T-helper 2 cell (primary cell): ENCODE measurements at places on chromosomes 1 and 21.

- DNase-seq, result no peak
Observed at GRCh38 chr1:46492269-46492853, 2.7 kb downstream of the DMBX1 start.

- DNase-seq, result no peak
Observed at GRCh38 chr1:44029260-44029910, 1.9 kb downstream of the SLC6A9 start.

DNA sequence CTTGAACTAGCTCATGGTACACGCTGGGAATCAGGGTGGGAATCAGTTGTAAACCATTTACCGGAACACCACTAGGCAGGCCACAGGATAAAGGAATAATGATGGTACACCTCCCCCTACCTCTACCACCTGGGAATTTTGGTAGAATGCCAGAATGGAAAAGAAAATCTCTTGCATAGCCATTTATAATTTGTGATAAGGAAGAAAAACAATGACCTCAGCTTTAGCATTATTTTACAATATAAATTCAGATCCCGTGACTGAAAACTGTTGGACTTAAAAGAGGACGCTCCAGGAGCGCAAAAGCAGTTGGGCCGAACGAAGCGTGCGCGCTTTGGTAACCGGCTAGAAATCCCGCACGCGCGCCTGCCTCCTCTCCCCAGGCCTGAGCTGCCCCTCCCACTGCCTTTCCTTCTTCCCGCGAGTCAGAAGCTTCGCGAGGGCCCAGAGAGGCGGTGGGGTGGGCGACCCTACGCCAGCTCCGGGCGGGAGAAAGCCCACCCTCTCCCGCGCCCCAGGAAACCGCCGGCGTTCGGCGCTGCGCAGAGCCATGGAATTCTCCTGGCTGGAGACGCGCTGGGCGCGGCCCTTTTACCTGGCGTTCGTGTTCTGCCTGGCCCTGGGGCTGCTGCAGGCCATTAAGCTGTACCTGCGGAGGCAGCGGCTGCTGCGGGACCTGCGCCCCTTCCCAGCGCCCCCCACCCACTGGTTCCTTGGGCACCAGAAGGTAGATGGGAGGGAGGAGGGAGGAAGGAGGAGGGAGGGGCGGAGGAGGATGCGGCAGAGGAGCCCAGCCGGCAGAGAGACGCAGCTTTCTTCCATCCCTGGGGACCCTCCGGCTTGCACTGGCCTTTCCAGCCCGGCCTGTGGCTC lies at the start of gene CYP4X1:
Gene CYP4X1, plus strand, starts transcription at position 402 of the 873 bp plus-strand sequence. Its CDS starts 149 bp downstream, at position 551.
- DNase-seq, result no peak

- DNase-seq, result no peak
Observed at GRCh38 chr1:188463919-188464318, 1635.2 kb downstream of the PLA2G4A start.

- DNase-seq, result no peak
Observed at GRCh38 chr1:172530000-172530399, 3.0 kb upstream of the SUCO start.

- DNase-seq, result no peak
Observed at GRCh38 chr1:195590649-195591048, 1017.6 kb downstream of the KCNT2 start.

- DNase-seq, result no peak
Observed at GRCh38 chr1:220552672-220553260, 24.8 kb downstream of the MARK1 start.

- DNase-seq, result no peak
Observed at GRCh38 chr21:27201197-27201596, 234.3 kb upstream of the ADAMTS5 start.

DNA sequence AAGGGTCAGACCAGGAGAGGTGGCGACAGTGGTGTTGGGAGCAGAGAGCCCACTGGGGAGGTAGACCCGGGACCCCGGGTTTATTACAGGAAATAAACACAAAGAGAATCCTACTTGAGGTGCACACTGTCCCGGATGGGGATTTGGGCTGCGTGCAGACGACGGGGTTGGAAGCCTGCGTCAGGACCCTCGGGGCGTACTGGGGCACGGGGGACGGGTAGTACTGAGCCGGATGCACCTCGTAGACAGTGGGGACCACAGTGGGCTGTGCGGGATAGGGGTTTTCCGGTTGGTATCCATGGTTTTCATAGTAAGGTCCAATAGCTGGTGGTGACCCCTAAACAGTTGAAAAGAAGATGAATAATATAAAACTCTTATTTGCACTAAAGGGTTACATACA lies 13.7 kb downstream of the TMPRSS2 start:
- no peak for DNase-seq

- DNase-seq, result no peak
Observed at GRCh38 chr1:182304627-182305026, 87.0 kb downstream of the GLUL start.

GRCh38 chr1:228555074-228555994 lies 68.2 kb downstream of the RNF187 start:
- DNase-seq, result no peak

DNA sequence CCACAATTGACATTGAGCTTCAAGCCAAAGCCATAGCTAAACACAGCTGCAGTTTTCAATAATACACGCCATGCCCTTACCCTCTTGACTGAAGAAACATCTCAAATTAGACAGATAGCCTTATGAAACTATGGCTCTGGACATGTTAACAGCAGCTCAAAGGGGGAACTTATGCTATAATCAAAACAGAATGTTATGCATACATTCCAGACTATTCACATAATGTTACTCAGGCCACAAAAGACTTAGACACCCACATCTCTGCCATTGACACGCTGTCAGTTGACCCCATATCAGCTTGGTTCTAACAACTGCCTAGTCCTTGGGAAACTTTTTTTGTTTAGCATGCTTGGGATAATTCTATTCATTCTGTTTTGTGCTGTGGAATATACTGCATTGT lies 2.3 kb upstream of the NENF start:
- no peak for DNase-seq

DNA sequence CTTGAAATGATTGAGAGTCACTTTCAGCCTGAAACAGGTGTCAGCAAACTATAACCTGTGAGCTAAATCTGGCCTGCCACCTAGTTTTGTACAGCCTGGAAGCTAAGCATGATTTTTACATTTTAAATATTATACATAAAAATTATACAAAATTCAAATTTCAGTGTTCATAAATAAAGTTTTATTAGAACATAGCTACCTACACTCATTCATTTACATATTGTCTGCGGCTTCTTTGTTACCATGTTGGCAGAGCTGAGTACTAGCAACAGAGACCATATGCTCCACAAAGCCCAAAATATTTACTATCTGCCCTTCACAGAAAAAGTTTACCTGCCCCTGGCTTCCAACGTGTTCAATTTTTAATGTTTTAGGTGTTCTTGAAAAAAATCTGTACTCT lies 8.0 kb upstream of the C1orf162 start:
- no peak for DNase-seq

GRCh38 chr1:32765570-32766327 lies 51.4 kb downstream of the YARS1 start:
- no peak for DNase-seq

DNA sequence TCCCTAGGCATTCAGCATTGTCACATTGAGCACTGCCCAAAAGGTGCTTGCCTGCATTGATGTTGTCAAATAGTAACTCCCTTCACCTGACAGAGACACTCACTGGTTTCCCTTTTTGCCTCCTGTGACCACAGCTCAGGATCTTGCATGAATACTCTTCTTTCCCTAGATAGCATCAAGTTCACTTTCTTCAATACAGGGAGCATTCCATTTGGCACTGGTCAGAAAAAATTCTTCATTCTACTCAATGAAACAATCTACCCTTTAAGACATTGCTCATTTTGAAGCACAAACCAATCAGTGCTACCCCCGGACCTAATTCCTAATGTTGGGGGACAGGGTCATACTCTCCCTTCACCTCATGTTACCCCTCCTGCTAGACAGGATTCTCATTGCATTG lies 319.0 kb upstream of the SNX7 start:
- DNase-seq, result no peak

GRCh38 chr1:151710187-151710840 lies 6.3 kb downstream of the CELF3 start:
- peak; percentile 21 for DNase-seq

GRCh38 chr1:59971464-59971911 lies 44.9 kb upstream of the CYP2J2 start:
- DNase-seq, result no peak

GRCh38 chr1:222706815-222707214 lies 5.5 kb downstream of the AIDA start:
- no peak for DNase-seq

DNA sequence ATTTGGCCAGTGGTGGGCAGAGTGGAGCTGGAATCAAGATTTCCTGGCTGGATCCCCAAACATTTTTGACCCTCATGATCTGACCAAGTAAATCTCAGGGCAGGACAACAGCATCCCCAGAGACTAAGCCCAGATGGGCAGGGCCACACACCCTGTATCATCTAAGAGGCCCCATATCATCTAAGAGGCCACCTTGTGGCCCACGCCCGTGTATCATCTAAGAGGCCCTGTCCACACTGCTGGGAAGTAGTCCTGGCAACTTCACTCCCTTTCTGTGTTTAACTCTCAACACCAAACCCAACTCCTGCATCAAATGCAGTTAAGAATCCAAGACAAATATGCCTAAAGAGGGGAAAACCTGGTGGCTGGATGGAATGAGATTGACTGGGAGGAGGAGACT lies 81.6 kb upstream of the SSX2IP start:
- DNase-seq, result no peak

- no peak for DNase-seq
Observed at GRCh38 chr1:115340879-115341278, 2.8 kb upstream of the NGF start.

DNA sequence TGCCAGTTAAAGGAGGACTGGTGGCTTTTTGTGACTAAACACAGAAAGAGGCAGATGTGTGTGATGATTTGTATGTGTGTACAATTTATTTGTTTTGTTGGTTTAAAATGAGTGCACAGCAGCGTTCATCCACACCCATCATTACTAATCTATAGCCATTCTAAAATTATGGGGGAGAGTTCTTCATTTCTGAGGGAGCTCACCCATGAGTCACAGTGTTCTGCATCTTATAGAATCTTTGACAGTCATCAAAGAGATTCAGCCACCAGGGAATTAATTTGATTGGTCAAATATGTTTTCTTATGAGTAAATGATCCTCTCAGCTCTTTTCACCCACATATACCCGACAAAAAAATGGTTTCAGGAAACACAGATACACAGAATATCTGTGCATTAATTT lies 147.9 kb downstream of the GREM2 start:
- no peak for DNase-seq

DNA sequence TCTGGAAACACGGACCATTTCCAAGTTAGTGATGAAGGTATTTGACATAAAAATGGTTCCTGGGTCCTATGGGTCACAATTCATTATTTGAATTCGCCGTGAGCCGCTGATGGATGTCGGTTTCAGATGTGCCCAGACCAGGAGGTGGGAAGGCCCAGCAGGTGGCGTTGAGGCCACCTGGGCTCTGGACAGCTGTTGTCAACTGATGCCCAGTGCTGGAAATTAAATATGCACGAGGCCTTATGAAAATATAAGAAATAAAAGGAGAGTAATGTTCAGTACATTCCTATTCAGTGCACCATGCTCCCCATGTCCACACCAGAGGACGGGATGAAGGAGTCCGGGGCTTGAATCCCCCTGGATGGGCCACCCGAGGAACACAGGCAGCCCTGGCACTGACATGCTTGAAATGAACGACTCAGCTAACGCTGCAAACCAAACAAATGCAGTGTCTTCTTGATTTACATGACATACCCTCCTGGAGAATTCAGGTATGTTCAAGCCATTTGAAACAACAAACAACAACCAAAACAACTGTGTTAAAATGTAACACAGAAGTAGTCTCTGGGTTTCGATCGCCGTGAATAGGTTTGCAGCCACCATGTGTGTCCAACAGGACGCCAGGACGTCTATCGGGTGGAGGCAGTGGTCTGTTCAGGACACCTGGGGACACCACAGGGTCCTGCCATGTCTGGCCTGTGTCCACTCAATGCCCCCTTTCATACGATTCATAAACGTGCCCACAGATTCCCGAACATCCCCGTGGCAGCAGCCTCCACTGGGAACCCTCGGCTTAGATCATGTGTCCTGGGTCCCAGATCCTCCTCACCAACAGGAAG lies 6.1 kb downstream of the TFF3 start:
- no peak for DNase-seq

- DNase-seq, result peak; percentile 50
Observed at GRCh38 chr1:32773018-32773763, 44.0 kb downstream of the YARS1 start.

DNA sequence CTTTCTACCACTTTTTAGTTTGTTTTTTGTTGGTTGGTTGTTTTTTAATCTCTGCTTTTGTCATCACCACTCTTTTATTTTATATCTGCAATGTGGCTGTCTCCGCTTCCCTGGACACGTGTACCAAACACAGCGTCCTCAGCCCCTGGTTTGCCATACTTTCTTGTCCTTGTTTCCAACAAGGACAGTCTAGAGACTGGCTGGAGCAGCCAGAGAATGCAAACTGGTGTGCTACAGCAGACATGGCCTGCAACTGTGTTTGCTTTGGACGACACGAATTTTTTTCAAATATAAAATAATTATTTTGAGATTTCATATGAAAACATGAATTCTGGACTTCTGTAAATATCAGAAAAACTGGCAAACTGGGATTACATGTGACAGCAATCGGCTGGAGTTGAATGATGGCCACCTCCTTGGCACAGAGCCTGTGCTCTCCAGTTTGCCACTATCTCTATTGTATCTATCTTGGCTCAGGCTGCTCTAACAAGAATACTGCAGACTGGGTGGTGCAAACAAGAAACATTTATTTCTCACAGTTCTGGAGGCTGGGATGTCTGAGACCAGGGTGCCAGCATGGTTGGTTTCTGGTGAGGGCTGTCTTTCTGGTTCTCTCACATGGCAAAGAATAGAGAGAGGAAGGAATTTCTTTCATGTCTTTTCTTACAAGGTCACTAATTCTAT lies 34.6 kb upstream of the POU2F1 start:
- DNase-seq, result no peak

DNA sequence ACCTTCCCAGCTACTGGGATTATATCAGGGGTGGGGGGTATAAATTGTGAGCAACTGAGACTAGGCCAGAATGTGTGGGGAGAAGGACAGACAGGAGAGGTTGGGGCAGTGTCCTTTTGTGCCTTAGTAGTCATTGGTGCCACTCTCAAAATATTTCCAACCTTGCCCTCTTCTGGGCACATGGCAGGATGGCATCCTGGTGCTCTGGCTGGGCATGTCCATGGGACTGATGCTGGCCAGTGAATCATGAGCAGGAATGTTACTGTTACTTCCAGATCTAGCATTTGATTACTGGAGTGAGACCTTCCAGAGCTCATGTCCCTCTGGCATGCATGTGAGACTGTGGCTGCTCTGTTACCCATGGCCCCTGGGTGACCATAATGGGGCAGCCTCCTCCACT lies 151.2 kb downstream of the MATN1 start:
- no peak for DNase-seq

DNA sequence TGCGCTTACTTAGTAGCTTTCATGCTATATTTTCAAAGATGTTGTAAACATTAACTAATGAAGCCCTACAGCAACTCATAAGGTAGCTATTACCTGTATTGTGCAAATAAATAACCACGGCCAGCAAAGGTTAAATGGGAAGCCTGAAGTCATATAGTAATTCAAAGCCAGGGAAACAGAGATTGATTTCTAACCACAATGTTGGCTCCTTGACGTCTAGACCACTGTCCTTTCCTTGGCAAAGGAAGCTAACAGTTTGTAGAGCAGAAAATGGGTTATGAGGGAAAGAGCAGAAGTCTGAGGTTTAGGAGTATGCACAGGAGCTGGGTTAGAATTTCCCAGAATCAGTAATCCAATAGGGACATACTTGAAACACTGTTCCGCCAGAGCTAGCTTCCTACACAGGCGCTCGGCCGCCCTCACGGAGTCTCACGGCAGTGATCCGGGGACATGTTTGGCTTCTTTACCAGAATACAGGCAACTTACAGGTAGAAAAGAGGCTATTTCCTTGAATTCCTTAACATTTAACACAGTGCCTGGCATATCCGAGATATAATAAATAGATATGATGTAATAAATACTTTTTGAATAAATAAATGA lies 298.8 kb upstream of the LYPLAL1 start:
- DNase-seq, result no peak
